ENCODE measurements at places on chromosomes 1 and 21. TPM values are rescaled to one million over a fixed set of nuclear protein-coding genes. Genes with fewer than 3 reads are reported as not detected.

GRCh38 chr1:67583462-67583950 is 101.5 kb upstream of the GADD45A start:
- DNase-seq, result no peak

DNA sequence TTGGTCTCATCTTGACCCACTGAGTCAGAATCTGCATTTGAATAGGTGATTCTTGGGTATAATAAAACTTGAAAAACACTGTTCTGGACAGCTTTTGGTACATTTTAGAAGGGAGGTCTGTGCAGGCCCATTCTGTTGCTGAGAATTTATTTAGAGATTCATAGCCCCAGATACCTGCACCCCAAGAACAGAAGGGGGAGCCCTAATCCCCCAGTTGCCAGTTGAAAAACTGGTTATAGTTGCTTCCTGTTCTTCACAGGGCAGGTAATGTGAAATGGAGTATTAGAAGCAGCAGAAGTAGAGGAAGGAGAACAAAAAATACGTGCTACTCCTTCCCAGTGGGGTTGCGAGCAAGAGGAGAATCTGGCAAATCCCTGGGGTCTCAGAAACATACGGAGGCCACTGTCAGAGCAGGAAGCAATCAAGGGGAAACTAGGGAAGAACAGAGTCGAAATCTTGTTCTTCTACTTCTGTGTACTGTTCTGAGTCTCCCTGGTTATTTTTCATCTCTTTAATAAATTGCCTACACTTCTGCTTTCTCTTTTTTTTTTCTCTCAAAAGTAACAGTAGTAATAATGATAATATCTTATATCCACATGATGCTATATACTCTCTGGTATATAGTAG is 4.6 kb upstream of the CLCA2 start:
- DNase-seq, result peak; percentile 12

DNA sequence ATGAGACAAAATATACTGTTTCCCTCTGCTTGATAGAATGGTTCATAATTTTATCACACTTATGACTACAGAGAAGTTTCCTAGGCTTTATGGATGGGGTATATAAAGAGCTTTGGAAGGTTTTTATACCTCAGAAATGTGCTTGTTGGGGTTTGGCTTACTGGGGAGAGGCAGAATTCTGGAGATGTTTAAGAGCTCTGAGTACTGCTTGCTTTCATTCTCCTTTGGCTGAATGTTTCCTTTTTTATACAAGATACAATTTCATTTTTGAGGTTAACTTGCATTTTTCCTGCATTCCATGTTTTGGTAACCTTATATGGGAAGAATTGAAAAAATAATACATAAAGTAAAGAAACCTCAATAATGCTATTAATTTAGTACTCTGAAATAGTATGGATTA is 157.7 kb upstream of the COL11A1 start:
- DNase-seq, result no peak

DNA sequence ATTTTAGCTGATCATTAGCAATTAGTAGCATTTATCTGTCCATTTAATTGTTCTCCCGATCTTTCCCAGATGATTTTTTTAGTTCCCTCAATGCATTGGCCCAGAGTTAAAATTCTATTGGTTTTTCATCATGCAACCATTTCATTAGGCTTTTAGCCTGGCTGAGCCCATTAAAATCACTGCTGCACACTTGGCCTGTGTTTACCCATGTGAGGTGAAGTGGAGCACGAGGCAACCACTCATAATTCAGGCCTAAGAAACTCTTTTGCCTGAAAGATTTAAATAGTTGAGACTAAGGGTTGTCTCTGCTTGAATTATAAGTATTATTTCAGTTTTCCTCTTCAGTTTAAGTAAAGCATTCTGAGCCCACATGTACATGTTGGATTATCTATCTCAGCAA is 889.0 kb upstream of the ADGRL4 start:
- no peak for DNase-seq

- DNase-seq, result no peak
Observed at GRCh38 chr21:45200031-45200430, 87.7 kb downstream of the POFUT2 start.

DNA sequence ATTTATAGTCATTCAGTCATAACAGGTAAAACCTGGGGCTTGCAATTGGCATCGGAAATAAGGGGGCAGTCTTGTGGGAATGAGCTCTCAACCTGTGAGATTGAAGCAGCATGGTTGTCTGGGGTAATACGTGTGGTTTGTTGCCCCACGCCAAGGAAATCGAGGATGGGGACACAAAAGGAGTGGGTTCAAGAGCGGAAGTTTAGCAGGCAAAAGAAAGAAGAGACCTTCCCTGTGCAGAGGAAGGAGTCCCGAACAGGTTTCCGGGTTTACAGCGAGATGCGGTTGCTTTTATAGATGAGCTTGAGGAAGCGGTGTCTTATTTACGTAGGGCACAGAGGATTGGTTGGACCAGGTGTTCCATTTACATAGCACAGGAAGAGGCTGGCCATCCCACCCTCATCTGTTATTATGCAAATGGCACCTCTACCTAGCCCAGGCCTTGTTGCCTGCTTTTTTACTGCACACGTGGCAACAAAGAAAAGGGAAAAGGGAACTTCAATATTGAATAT is 37.3 kb downstream of the IFNAR1 start:
- DNase-seq, result no peak

DNA sequence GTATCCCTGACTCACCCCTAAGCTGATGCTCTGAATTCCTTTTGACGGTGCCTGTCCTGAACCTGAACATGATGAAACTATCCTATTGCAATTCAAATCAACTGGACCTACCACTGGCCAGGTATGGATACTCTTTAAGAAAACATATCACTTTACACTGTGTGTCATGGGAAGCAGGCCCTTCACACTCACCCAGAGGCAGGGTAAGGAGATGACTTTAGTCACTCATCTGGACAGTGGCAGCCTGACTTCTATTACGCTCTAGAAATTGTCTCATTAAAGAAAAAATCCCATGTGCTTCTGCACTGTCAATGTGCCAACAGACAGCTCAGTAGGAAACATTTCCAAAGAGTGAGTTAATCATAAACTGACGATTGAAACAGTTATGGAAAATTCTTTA is 94.3 kb downstream of the VAV3 start:
- DNase-seq, result no peak

GRCh38 chr1:244783138-244783537 is 52.3 kb upstream of the COX20 start:
- DNase-seq, result no peak

GRCh38 chr1:73784026-73784425 is 413.9 kb downstream of the LRRIQ3 start:
- no peak for DNase-seq

- DNase-seq, result no peak
Observed at GRCh38 chr1:229192031-229192430, 78.9 kb upstream of the RAB4A start.

GRCh38 chr1:231919886-231920285 is 293.3 kb downstream of the DISC1 start:
- DNase-seq, result no peak

GRCh38 chr1:164382384-164382783 is 176.6 kb upstream of the PBX1 start:
- no peak for DNase-seq

The PLA2G2D gene
- total RNA-seq, result not detected

The NTMT2 gene
- total RNA-seq, result 0.41 TPM

The GNAI3 gene
- total RNA-seq, result 16.3 TPM

The BTBD19 gene
- under 0.01 TPM for total RNA-seq

The PRXL2B gene
- total RNA-seq, result 12.6 TPM

The SPRR3 gene
- total RNA-seq, result not detected

The TRAF3IP3 gene
- total RNA-seq, result under 0.01 TPM

The NAV1 gene
- total RNA-seq, result 33.8 TPM

The PRDM16 gene
- total RNA-seq, result 1.6 TPM
